Activated CD8-positive, alpha-beta T cell treated with anti-CD3 and anti-CD28 coated beads, Interleukin-2, amount 10 ng/mL, durations not matched to agents 7 days and 5 days (primary cell): ENCODE measurements at places on chromosomes 13 and 19.

- DNase-seq, result no peak
These were observed 17.8 kb upstream of the ATP12A start for GRCh38 chr13:24662195-24663088.

DNA sequence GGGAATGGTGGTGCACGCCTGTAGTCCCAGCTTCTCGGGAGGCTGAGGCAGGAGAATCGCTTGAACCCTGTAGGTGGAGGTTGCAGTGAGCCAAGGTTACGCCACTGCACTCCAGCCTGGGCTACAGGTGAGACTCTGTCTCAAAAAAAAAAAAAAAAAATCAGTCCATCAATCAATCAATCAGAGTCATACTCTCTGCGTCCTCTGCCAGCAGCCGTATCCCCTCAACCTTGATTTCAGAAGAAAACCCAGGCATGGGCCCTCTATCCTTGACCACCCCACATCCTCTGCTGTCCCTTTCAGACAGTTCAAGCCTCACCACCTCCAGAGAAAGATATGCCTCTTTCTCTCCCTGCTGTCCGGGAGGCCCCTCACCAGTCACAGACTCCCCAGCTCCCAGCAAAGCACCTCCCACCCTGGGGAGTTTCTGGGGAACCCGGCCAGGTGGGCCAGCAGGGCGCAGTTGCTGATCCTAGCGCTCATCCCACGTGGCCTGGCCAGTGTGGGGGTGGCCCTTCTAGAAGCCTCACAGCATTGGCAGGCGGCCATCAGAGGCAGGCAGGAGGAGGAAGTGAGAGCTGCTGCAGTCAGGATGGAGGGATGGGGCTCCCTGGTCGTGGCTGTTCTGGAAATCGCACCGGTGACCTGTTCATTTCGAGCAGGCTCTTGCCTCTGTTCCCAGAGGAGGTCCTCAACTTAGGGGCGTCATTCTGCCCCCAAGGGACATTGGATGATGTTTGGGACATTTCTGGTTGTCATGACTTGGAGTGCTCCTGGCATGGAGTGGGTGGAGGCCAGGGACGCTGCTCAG is 10.2 kb upstream of the JSRP1 start:
- peak; percentile 46 for DNase-seq

DNA sequence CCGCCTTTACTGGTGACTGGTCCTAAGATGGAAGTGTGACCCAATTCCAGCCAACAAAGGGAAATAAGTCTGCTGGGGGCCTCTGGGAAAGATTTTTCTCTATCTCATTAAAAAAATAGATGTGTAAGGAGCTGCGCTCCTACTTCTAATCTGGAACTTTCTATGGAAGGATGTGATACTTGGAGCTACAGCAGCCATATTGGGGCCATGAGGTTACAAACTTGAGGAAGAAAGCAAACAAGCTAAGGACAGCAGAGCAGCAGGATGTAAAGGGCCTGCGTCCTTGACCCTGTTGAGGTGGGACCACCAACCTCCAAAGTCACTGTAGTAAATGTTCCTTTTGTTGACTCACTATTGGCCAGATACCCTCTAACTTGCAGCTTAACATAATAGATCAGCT is 7.5 kb downstream of the GPR42 start:
- DNase-seq, result no peak

DNA sequence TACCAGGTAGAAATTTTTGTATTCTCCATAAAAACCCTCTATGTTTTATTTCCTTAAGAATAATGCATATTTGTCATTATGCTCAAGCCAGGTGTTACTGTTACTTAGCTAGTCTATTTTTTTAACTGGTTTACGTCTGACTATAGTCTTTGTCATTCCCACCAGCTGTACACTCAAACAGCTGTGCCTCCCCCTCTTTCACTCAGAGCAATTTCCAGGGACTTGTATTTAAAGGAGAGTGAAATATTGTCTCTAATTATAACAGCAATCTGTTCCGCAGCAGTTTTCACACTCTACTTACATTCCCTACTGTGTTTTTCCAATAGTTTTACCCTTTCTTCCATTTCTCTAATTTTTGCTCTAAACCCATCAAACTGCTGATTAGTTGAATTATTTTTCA is 813.6 kb upstream of the MIR17HG start:
- no peak for DNase-seq

GRCh38 chr19:47003611-47004465 is 15.8 kb upstream of the NPAS1 start:
- DNase-seq, result no peak

- no peak for DNase-seq
These were observed 314.1 kb downstream of the ZNF536 start for GRCh38 chr19:30686176-30686820.

- no peak for DNase-seq
These were observed 47.1 kb downstream of the LNX2 start for GRCh38 chr13:27573265-27573664.

DNA sequence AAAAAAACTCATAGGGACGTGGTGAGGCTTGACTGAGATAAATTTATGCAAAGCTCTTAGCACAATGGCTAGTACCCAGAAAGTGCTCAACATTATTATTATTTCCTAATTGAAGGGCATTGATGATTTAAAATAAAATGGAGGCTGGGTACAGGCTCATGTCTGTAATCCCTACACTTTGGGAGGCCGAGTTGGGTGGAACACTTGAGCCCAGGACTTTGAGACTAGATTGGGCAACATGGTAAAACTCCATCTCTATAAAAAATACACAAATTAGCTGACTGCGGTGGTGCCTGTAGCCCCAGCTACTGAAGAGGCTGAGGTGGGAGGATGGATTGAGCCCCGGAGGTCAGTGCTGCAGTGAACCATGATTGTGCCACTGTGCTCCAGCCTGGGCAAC is 49.6 kb downstream of the LRCH1 start:
- no peak for DNase-seq

- no peak for DNase-seq
These were observed 13.6 kb downstream of the C13orf42 start for GRCh38 chr13:51097353-51098043.

- no peak for DNase-seq
These were observed 370.8 kb downstream of the ZNF536 start for GRCh38 chr19:30743011-30743410.

DNA sequence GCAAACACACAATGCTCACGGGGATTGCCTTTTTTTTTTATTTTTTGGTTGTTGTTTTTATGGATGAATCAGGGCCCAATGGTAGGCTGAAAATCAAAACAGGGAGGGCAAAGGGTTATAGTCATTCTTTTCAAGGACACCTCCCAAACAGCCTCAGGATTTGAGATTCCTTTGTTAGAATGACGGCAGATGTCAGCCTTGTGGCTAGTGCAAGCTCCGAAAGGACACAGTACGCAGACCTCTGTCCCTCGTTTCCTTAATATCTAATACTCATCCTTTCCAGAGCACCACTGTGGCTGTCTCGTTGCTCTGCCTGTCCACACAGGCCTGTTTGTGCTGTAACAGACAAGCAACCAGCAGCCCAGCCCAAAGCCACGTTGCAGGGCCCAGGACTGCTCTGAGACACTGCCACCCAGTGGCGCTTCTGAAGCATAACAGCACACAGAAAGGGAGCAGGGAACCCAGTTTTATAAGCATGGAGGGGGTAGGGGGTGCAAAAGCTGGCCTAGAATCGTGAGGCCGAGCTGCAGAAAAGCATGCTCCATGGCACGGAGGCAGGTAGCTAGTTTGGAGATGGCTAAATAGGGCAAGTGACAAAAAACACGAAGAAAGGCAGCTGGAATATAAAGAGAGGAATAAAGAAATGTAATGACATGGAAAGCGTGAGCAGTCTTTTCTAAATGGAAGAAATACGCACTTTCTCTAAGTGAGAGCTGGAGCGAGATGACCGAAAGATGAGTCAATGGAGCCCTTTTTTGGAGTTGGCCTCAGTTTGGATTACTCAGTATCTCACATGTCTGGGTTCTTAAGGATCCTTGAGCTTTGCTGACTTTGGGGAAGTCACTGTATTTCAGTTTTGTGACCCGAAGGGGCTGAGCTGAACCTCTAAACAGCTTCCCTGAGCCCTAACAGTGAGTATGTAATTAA is 40.7 kb upstream of the MEDAG start:
- DNase-seq, result peak; percentile 67

DNA sequence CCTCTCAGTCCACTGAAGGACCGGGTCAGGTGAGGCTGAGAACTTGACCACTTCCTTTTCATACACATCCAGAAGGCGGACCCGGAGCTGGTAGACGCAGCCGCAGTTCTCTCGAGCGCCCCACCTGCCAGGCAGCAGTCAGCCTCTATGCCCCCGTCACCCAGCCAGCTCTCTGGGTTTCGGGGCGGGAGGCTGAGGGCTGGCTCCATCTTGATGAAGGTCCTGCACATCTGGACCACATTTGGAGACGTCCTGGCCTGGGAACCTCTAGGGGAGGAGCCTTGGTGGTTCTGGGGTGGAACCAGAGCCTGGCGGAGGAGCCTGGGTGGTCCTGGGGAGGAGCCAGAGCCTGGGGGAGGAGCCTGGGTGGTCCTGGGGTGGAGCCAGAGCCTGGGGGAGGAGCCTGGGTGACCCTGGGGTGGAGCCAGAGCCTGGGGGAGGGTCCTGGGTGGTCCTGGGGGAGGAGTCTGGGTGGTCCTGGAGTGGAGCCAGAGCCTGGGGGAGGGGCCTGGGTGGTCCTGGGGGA is 14.3 kb downstream of the MRPS12 start:
- DNase-seq, result no peak

- no peak for DNase-seq
These were observed 6.2 kb downstream of the SPRY2 start for GRCh38 chr13:80334597-80335260.

GRCh38 chr19:17378271-17378670 is 1.1 kb upstream of the PLVAP start:
- no peak for DNase-seq

- DNase-seq, result no peak
These were observed 21.1 kb upstream of the POMP start for GRCh38 chr13:28637714-28638355.
